ENCODE measurements at places on chromosomes 3 and 15.

GRCh38 chr15:70653426-70653825, 109.9 kb downstream of the UACA start:
- DNase-seq = no peak

GRCh38 chr3:102237181-102237580, 197.6 kb upstream of the ZPLD1 start:
- no peak for DNase-seq

DNA sequence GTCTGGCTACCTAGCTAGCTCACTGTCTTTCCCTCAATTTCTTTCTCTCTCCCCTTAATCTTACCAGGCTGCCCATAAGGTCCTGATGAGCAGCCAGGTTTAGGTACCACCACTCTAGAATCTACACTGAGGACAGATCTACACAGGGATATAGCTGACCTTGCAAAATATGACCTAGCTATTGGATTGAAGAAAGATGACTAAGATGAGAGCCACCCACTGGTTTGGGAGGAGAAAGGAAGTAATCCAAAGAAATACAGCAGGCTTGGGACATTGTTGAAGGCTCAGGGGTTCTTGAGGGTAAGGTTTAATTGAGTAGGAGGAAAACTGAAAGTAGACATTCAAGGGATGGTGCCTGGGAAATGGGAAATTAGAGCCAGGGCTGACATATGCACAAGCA, 142.0 kb upstream of the TMC3 start:
- no peak for DNase-seq

- DNase-seq = no peak
Measured at GRCh38 chr15:27530994-27531393, 560.0 kb downstream of the GABRG3 start.

DNA sequence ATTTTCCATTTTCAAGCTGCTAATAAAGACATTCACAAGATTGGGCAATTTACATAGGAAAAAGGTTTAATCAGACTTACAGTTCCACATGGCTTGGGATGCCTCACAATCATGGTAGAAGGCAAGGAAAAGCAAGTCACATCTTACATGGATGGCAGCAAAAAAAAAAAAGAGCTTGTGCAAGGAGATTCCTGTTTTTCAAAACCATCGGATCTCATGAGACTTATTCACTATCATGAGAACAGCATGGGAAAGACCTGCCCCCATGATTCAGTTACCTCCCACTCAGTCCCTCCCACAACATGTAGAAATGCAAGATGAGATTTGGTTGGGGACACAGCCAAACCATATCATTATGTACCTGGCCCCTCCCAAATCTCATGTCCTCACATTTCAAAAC, 202.0 kb downstream of the FNDC3B start:
- DNase-seq = no peak

DNA sequence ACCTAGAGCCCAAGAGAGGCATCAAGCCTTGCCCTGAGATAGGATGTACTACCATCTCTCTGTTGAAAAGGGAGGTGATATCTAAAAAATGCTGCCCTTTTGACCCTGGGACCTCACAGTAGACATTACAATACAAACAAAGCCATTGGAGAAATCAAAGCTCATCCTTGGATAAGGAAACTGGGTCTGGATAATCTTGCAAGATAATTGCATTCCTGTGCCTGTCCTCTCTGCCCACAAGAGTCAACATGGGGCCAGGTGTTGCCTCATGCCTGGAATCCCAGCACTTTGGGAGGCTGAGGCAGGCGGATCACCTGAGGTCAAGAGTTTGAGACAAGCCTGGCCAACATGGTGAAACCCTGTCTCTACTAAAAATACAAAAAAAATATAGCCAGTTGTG, 57.3 kb upstream of the DLG1 start:
- DNase-seq = no peak

- no peak for DNase-seq
Measured at GRCh38 chr3:138933981-138934691, 12.8 kb downstream of the FOXL2 start.

GRCh38 chr15:73296609-73297353, 72.0 kb downstream of the HCN4 start:
- DNase-seq = no peak

DNA sequence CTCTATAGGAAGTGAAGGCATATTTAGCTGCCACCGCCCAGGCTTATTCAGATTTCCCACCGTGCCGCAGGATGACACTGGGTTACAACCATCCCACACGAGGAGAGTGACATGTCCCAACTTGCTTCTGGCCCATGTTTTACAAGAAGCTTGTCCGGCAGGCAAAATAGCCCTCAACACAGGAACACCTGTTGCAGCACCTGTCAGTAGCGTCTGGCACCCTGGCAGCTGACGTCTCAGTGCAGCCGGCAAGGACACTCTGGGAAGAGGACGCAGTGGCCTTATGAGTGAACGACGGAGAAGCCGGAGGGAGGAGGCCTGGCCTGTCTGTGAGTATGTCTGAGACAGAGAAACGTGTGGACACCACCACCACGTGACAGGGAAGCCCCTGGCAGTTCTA, 32.1 kb downstream of the FAM174B start:
- DNase-seq = no peak

DNA sequence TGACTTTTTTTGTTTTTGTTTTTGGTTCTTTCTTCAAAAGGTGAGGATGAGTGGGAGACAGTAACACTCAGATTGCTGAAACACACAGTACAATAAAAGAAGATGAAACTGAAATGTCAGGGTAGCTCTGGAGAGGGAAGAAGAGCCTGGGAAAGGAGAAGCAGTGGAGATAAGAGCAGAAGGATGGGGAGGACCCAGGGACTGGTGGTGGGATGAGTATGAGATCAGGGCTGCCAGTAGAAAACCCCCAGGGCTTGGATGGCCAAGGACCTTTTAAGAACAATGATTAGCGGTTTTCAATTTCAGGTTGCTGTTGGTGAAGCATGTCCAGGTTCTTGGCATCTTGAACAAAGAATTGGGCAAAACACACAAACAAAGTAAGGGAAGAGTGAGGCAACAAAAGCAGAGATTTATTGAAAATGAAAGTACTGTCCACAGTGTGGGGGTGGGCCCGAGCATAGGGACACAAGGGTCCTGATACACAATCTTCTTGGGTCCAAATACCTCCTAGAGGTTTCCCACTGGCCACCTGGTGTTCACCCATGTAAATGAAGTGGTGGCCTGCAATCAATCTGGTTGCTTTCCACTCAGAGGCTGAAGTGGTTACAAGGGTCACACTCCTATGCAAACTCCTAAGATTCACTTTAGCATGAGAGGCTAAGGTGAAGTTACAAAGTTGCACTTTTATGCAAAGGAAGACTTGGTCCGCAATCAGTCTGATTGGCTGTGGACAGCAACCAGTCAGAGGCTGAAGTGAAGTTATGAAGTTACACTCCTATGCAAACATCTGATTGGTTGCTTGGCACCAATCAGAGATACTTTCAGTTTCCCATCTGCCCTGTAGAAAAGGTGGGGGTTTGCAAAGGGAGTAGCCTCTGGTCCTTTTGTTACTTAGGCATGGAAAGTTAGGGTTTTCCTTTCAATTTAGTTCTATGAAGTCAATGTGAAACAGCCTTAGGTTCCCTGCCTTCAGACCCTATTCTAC, 26.1 kb upstream of the MFSD1 start:
- no peak for DNase-seq

DNA sequence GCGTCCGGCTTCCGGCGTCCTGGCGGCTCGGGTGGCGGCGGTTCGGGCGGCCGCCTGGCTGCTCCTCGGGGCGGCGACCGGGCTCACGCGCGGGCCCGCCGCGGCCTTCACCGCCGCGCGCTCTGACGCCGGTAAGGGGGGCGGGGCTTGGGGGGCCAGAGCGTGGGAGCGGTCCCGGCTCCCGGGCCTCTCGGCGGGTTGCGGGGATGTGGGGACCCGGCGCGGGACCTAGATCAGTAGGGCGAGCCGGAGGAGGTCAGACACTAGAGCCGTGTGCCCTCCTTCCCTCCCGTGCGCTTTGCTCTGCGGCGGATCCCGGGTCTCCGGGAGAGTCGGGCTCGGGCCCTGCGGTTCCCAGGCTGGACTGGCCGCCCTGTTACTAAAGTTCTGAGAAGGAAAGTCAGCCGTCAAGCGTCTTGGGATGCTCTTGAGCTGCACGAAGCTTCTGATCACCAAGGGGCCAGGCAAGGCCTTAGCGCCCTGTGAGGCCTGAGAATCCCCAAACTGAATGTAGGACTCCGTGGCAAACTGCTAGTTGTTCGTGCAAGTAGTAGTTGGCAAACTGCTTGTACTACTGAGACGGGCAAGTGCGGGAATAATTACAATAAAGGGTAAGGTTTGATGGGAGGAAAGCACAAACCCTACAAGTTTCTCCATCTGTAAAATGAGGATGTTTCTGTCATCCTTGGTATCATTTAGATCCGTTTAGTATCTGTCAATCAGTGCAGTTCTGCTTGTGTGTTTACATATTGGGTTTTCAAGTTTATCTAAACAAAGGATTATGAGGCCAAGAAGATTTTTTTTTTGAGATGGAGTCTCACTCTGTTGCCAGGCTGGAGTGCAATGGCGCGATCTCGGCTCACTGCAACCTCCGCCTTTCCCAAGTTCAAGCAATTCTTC, 587 bp downstream of the PIGX start:
- DNase-seq = peak; percentile 41

DNA sequence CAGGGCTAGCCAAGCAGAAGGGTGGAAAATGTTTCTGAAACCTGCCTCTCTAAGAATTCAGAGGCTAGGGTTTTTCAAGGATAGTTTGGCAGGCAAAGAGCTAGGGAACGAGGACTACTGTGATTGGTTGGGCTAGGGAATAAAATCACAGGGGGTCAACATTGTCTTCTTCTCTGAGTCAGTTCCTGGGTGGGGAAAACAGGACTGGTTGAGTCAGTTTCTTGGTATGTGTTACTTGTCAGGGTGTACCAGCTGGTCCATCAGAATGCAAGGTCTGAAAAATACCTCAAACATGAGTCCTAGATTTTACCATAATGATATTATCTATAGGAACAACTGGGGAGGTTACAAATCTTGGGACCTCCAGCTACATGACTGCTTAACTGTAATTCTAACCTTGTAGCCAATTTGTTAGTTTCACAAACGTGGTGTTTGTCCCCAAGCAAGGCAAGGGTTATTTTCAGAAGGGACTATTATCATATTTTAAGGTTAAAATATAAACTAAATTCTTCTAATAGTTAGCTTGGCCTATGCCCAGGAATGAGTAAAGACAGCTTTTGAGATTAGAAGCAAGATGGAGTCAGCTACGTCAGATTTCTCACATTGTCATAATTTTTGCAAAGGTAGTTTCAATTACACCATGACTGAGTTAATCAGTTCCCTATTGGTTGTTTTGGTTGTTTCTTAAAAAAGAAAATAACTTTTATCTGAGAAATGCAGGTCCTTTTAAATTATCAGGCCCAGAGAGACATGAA, 231.5 kb downstream of the ALCAM start:
- DNase-seq = peak; percentile 50

GRCh38 chr3:159513867-159514380, 474.7 kb upstream of the IL12A start:
- DNase-seq = no peak

DNA sequence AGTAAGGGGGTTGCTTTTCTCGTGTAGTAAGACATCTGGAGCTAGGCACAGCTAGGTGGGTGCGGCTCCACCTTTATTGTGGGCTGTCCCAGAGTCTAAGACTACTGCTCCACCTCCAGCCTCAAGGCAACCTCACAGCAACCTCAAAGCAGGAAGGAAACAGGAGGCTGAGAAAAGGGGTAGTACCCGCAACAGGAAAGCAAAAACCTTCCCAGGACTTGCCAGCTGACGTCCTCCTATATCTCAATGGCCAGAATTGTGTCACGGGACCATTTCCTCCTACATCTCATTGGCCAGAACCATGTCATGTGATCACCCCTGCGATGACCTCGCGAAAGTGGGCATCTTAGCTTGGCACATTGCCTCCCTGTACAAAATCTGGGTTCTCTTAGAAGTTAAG, 4.3 kb upstream of the GPR160 start:
- DNase-seq = no peak

GRCh38 chr3:150341891-150342290, 66.2 kb upstream of the TSC22D2 start:
- DNase-seq = no peak

DNA sequence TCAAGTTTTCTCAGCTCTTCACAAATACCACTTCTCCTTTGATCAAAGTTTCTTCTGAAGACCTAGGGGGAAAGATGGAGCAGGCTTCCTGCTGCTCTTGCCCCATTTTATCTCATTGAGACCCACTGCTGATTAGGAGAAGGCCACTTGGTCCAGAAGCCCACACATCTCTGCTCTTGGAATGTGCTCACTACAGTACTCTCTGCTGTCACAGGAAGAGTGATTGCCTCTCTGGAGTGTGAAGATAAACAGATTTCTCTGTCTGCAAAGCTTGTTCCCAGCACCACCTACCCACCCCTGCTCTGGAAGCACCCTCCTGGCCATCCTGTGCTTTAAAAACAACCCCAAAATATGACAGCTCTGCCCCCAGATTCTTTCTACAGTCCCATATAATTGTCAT, 41.3 kb upstream of the PRTG start:
- DNase-seq = no peak

- no peak for DNase-seq
Measured at GRCh38 chr3:87053553-87053952, 62.6 kb upstream of the VGLL3 start.

DNA sequence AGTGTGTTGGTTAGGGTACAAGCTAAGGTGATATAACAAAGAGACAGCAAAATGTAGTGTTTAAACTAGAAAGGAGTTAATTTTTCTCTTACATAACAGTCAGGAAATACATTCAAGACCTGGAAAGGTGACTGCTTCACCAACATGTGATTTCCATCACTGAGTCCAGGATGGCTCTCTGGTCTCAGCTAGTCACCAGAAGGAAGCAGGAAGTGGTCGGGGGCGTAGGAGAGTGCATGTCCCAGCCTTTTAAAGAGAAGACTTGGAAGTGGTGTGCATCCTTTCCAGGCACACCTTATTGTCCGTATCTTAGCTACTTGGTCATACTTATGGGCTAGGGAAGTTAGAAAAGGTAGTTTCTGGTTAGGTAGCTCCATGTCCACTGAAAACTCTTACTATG, 11.1 kb upstream of the UBE2Q2 start:
- no peak for DNase-seq

- no peak for DNase-seq
Measured at GRCh38 chr3:134370611-134371531, 3.4 kb downstream of the AMOTL2 start.

GRCh38 chr15:75051191-75051608, 27.8 kb downstream of the PPCDC start:
- no peak for DNase-seq

- DNase-seq = peak; percentile 57
Measured at GRCh38 chr3:159263750-159264553, 462.1 kb downstream of the MFSD1 start.

DNA sequence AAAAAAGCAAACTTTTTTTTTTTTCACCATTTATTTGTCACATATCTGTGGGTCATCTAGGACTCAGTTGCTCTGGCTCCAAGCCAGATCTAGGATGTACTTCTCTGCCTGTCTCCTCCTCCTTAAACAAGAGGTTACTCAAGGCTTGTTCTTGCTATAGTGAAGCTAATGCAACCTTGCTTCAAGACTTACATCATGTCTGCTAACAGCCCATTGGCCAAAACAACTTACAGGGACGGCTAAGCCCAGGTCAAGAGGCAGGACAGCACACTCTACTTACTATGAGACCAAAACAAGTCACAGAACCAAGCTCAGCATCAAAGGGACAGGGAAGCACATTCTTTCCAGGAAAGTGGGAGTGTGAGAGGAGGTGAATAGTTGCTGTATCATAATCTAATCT, 123.8 kb upstream of the BNIP2 start:
- DNase-seq = no peak

GRCh38 chr3:117997201-117998049, 1037.2 kb downstream of the IGSF11 start:
- peak; percentile 78 for DNase-seq

Data from kidney capillary endothelial cell (primary cell).